ENCODE measurements at places on chromosomes 5 and 9.

- DNase-seq: no peak
These were observed 44.7 kb upstream of the GABRP start for GRCh38 chr5:170738840-170739239.

DNA sequence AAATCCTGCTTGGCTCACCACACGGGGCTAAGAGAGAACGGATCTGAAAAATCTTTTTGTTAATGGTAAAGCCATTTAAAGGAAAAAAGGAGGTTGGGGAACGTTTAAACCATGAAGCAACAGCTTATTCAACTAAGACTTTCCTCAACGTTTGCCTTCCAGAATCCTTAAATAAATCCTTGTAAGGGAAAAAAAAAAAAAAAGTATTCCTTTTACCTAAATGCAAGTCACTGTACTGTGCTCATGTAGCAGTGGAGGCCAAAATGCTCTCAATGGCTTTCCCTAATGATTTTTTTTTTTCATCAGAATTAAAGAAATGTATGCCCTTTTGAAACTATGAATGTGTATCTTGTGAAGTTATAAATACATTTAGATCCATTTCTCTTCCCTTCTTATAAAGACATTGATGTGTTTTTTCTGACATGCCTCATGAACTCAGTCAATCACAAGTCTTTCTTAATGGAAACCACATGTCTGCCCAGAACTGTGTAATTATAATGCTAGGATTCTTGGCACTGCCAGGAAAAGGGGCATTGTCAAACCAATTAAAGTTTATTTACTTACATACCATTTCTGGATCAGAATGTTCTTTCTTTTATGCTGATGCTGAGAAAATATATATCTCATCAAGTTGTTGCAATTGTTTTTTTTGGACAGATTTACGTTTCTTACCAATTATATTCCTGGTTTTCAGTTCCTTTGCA lies 107.5 kb downstream of the EBF1 start:
- DNase-seq: no peak

DNA sequence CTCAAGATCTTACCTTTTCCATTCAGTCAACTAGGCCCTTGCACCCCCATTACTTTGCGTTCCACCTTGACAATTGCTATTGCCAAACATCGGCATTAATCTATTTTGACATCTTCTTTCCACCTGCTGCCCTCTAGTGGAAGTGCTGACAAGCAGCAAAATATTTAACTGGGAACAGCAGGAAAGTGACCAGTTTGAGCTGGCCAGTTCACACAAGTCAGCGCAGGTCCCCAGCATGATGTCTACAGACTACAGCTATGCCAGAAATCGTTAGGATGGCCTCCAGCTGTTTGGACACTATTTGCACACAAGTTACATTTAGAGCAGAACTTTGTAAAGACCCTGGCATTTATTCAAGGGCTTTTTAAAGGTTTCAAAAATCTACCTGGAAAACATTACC lies 160.1 kb downstream of the GHR start:
- peak; percentile 77 for DNase-seq

DNA sequence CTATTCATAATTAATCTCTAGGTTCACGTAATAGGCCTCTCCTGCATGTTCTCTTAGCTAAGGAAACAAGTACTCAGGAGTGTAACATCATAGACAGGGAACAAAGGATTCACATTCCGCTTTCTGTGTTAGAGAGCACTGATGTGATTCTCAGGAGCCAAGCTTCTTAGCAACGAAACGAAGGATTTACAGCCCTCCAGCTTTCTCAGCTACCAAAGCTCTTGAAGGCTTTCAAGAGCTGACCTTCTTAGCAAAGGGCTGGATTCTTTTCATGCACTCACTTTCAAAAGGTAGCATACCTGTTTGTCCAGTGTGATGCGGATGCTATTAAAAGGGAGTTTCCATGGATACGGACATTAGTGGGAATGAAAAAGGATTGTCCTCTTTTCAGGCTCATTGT lies 107.4 kb downstream of the TUSC1 start:
- DNase-seq: no peak
